ENCODE measurements at places on chromosomes 7 and 10.
A peak's percentile ranks its signal among the peaks of the same experiment; 100 is the strongest.

GRCh38 chr7:131638641-131639430, 82.4 kb upstream of the PODXL start:
- no peak for DNase-seq

DNA sequence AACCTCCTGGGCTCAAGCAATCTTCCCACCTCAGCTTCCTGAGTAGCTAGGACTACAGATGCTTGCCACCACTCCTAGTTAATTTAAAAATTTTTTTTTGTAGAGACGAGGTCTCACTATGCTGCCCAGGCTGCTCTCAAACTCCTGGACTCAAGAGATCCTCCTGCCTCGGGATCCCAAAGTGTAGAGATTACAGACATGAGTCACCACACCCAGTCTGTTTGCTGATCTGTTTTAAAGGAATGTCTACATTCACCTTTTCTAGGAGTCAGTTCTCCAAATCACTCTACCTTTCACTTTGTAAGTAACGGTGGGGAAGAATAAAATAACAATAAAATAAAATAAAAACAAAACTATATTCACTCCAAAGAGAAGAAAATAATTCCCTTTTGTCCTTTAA, 86.6 kb upstream of the AGBL3 start:
- DNase-seq, result no peak

DNA sequence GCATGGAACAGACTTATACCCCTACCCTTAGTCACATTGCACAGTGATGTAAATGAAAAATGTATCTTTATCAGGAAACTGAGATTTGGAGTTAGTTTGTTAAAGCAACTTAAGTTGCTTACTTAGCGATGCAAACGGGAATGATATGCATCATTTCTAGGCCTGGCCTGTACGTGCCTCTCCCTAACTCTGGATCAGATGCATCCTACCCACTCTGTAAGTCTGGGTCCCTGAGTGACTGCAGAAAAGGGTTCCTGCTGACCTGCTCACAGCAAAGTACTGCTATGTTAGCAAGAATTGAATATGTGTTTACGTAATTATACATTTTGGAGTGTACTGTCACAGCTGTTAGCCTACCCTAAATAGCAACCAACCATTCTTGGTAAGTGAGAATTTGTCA, 30.7 kb upstream of the PRTFDC1 start:
- no peak for DNase-seq

DNA sequence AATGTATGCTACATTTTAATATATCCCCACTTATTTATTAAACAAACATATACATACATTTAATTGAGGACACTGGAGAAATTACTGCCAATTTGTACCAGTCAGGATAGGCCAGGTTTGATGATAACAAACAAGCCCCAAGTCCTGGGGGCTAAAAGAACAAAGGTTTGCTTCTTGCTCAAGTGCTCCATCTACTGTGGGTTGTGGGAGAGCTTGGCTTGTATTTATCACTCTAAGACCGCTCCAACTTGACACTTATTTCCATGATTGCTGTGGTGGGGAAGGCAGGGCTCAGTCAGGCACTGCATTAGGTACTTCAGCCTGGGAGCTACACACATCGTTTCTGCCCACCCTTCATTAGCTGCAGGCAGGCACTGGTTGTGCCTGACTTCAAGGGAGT, 136.6 kb upstream of the ZNF32 start:
- no peak for DNase-seq

DNA sequence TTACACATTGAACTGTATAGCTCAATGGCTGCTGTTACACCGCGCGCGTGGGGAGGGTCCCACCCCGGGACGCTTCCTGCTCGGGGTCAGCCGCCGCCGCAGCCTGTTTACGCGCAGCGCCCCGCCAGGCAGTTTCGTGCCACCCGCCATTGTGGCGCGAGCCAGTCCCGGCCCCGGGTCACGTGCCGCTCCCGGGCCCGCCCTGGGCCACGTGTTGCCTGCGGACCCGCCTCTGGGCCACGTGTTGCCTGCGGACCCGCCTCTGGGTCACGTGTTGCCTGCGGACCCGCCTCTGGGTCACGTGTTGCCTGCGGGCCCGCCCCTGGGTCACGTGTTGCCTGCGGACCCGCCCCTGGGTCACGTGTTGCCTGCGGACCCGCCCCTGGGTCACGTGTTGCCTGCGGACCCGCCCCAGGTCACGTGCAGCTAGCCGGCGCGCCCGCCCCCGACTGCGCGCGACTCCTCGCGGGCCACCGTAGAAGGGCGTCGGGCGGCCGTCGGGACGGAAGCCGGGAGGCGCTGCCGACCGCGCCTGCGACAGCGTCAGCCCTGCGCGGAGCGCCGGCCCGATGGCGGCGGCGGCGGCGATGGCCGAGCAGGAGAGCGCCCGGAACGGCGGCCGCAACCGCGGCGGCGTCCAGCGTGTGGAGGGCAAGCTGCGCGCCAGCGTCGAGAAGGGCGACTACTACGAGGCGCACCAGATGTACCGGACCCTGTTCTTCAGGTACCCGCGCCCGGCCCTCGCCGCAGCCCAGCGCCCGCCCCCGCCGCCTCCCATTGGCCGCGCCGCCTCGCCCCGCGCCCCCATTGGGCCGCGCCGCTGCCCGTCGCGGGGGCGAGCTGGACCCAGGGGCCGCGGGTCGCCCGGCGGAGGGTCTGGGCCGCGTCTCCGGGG, at the start of gene GET4:
Gene GET4, plus strand, starts transcription at position 478 of the 895 bp plus-strand sequence. Its CDS starts 92 bp downstream, at position 570.
- peak; percentile 95 for DNase-seq

DNA sequence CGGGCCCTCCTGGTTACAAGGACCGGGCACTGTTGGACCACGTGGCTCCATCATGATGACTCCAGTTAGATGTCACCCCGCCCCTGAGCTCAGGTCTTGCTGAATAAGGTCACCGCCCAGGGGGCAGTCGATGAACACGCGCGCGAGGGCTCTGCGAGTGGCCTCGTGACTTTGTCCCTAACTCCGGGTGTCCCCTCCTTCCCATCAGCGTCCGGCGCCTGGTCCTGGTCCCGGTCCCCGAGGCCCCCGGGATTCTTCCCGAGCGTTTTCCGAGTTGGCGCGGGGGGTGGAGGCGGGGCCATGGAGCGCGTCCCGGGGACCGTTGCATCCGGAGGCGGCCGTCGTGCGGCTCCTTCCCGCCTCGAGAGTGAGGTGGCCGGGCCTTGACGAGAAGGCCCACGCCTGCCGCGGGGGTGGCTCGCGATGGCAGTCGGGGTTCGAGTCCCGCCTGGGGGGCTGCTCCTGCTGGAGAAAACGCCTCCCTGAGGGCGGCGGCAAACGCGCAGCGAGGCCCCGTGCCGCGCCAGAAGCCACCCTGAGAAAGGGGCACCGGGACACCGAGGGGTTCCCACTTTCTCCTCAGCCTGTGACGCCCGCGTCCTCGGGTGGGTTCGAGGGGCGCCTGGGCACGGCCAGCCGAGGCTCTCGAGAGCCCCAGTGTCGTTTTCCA, 569 bp upstream of the NPTX2 start:
- no peak for DNase-seq

DNA sequence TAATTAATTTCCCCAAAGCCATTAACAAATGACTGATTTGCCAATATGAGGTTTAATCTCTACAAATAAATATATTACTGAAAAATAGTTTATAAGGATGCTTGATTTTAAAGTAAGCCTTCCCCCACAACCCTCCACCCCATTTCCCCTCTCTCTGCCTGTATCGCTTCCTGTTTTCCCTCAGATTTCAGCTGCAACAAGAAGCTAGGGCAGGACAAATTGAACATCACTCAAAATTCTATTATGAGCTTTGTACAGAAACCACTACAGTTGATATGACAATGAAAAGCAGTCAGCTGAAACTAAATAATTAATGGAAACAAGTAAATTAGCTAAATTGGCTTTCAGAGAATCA, 109.0 kb upstream of the SP4 start:
- no peak for DNase-seq

- no peak for DNase-seq
Observed at GRCh38 chr7:71251706-71252105, 119.8 kb downstream of the GALNT17 start.

GRCh38 chr10:133161486-133162109, 1.6 kb downstream of the KNDC1 start:
- no peak for DNase-seq

- no peak for DNase-seq
Observed at GRCh38 chr7:91055219-91055618, 209.0 kb upstream of the FZD1 start.

DNA sequence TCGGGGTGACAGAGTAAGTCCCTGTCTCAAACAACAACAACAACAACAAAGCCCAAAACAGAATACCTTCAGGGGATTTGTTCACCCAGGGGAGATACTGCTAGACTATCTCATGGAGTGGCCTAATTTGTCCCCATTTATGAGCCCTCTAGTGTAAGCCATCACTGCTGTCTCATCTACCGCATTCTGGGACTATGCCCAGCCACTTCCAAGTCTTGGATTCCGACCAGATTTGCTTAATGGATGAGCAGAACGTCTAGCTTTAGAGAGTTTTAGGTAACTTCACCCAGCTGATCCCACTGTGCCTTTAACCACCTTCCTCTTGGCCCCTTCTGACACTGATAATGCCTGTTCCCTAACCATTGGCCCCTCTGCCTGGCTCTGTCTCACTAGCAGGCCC, 47.1 kb downstream of the PAPSS2 start:
- DNase-seq, result no peak

DNA sequence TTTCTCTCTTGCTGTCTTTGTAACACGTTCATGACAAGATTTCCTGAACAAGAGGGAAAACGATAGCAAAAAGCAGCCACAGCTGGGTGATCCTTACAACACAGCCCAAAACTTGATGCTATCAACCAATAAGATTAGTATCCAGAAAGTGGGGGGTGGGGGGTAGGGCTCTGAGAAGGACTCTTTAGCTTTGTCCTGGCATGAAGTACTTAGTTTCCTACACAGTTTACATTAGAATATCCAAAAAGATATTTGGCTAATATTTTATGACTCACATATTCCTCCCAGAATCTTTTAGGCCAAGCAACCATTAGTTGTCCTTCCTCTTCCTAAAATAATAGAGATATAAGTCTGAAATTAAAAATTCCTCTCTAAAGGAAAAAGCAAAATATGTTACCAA, 22.9 kb upstream of the LRRC17 start:
- no peak for DNase-seq

DNA sequence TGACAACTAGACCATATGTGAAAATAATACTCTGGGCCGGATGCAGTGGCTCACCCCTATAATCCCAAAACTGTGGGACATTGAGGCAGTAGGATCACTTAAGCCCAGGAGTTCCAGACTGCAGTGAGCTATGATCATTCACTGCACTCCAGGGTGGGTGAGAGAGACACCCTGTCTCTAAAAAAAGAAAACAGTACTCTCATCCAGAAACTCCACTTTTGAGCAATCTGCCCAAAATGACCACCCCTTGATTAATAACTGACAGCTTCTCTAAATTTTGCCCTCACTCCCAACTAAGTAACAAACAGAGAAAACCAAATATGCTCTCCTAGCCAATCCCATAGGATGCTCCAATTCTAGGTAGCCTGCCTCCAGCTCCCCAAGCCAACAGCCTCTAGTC, 62.5 kb upstream of the AKR1E2 start:
- DNase-seq, result no peak

- DNase-seq, result no peak
Observed at GRCh38 chr10:8596929-8597472, 542.5 kb downstream of the GATA3 start.

DNA sequence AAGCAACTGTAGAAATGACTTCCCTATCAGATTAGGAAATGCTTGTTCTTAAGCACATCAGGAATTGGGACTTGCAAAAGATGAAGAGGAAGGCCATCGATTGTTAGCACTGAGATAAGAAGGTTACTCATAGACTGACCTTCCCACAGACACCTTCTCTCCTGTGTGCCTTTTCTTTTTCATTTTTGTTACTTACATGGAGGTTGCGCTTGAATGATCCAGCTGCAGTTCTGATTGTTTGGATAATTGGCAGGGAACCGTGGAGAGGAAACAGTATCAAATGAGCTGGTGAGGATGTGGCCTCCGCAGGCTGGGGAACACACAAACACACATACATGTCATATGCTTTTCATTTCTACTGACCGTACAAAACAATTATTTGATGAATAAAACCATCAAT, 134.9 kb upstream of the RSU1 start:
- no peak for DNase-seq

DNA sequence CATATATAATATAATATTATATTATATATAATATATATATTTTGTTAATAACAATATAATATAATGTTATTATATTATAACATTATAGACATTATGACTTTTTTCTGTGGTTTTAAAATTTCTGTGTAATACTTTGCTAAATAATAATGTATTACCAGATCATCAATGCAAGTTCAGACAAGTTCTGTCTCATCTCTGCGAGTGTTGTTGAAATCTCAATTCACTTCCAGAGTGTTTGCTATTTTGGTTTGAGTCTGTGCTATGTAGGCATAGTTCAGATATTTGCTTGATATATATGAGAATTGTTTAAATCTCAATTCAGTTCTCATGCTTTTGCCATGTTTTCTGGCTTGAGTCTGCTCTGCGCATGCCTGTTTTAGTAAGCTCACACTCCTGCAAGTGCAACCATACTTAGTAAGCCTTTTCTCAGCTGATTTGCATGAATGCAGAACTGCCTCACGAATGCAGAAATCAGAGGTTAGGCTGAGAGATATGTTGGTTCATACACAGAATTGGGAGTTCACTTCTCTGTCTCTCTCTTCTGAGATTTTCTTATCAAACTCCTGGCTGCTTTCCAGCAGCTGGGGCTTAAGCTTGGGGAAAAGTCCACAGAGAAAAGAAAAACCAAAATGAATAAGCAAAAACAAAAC, 830.2 kb upstream of the SORCS1 start:
- no peak for DNase-seq

DNA sequence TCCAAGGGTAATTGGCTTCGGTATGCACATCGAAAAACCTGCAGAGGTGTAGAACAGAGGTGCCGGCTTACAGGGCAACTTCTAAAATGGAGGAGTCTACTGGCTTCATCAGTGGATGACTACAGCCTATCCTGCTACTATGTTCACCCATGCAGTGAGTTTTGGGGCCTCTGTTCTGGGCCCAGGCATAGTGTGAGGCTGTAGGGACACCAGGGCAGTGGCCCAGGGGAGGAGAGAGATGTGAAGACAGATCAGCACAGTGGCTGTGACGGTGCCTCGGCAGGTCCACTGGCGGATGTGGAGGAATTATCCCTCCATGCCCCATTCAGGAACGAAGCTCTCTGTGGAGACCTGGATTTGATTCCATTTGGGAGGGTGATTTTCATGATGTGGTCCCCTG, 235.3 kb upstream of the MKI67 start:
- DNase-seq, result no peak

DNA sequence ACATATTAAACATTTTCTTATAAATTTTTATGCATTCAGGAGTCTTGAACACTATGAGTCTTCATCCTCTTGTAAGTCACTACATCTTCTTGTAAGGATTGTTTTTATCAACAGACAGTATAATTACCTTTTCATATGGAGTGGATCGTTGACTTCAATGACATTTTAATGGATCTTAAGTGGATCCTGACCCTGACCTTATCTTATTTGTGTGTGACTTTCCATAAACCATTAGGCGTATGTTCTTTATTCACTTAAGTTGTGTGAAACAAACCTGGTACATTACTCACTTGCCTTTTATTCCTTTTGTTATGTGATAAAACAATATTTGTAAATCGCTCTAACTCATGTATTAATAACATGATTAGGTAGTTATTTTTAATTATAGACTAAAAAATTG, 18.5 kb upstream of the SEMA3C start:
- no peak for DNase-seq
